ENCODE measurements at places on chromosomes 12 and 14.

DNA sequence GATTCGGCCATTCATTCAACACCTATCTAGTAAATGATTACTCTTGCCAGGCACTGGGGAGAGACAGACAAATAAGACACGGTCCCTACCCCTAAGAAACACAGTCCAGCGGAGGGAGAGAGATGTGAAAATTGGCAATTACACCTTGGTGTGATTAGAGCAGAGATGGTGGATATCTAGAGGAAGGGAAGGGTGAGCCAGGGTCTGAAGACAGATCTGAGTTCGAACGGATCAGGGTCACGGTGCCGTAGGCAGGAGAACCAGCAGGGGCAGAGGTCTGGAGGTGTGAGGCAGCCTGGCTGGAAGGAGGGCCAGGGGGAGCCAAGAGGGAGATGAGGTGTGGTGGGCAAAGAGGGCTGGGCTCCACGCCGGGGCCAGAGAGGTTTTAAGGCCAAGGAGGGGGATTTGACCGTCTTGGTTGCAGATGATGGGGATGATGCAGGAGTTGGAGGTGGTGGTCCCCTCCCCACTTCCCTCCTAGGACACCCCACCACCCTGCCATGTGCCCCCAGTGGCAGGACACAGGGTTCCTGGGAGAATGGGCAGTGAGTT, 27.1 kb downstream of the FAM222A start:
- DNase-seq = no peak

GRCh38 chr12:110785240-110785639, 42.5 kb upstream of the PPP1CC start:
- DNase-seq = no peak

- DNase-seq = no peak
These were observed 10.8 kb upstream of the OR11G2 start for GRCh38 chr14:20179880-20180279.

- DNase-seq = no peak
These were observed 599.9 kb downstream of the SOX5 start for GRCh38 chr12:23349564-23349963.

GRCh38 chr14:104266631-104267575, 128.5 kb downstream of the KIF26A start:
- no peak for DNase-seq

DNA sequence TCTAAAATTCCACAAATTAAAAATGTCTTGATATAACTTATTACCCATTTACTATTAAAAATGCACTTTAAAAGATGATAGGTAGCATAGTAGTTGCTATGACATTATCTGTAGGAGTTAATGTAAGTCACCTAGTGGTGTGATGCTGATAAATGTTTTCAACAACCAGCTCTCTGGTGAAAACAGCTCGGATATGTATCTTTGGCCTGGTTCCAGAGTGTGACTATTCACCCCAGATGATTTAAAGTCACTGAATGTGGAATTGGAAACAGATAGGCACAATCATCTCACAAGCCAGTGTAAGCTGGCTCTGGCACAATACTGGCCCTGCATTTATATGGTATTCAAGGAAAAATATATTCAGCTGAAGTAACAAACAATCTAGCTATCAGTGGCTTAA, 9.2 kb upstream of the CCDC196 start:
- no peak for DNase-seq

GRCh38 chr12:68514807-68515411, 95.8 kb upstream of the RAP1B start:
- DNase-seq = no peak

All from NCI-H524 treated with DMSO at 0.1 percent for 48 hours (cell line).